ENCODE measurements at places on chromosomes 1 and 21. TPM values are rescaled to one million over a fixed set of nuclear protein-coding genes. Genes with fewer than 3 reads are reported as not detected.

The C8B gene
- total RNA-seq, result not detected

DNA sequence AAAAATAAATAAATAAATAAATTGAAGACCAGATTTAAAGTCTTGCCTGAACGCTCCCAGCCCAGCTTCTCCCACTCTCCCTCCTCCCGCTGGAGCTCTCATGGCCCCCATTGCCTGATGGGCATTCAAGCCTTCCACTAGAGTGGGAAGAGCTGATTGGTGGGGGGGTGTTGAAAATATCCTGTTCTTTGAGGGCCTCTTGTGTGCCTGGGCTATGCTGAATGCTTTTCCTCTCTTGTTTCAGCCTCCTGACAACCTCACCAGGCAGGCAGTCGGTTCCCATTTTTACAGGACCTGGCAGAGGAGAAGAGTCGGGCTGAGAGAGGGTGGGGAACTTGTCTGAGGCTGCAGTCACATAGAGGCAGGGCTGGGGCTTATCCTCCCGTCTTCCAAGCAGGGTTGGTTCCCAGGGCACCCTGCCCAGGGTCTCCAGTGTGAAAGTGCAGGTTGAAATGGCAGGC is 59.2 kb upstream of the SSBP3 start:
- no peak for DNase-seq

DNA sequence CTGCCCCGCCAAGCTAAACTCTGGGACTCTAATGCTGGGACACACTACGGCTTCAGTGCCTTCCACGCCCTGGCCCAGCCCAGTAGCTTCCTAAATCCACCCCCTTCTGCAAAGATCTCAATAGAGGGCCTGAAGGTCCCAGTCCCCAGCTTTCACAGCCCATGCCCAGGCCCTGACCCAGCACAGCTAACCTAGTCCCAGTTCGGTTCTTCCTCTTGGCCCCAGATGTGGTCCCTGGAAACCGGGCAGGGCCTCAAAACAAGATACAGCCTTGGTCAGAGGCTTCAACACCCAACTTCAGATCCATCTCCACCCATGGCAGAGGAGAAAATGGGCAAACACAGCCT is 646 bp upstream of the PDZK1IP1 start:
- no peak for DNase-seq

The ANKRD65 gene
- 3.2 TPM for total RNA-seq

DNA sequence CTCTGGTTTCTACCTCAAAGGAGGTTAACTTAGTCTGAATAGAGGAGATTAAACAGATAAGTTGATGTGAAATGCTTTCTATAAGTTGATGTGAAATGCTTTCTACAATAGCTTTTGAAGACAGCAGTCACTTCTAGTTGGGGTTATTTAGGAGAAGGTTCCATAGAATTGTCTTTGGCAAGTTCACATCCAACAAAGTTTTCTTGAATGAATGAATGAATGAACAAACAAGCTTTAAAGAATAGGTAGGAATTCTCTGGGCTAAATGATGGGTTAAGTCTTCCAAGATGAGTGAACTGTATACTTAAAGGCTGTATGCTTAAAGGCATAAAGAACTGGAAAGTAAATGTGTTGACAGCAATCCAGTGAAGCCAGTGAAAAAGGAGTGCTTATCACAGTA is 1.9 kb downstream of the CDC73 start:
- no peak for DNase-seq

DNA sequence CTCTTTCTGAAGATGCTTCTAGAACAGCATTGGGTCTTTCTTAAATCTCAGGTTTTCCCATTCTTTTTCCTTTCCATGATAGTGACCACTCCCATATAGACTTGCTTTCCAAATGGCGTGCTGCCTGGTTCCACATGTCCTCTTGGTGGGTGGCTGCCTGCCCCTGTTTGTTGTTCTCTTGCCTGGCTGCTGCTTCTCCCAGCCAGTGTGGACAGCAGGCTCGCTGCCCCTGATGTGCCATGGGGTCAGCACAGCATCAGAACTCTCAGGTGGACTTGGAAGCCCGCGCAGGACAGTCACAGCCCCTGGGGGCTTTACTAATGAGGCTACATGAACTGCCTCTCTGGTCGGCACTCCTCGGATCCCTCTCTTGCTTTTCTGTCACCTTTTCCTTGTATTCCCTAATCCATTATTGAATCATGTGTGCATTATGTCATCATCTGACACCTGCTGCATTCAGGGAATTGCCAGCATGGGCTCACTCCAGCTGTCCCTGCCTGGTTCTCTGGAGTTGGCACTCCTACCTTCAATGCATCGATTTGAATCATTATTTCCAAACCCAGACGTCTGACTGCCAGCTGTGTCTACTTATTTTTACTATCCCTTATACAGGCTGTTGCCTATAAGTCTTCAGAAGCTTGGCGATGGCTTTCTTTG is 100.5 kb upstream of the COA6 start:
- no peak for DNase-seq

GRCh38 chr1:26829184-26829911 is 2.9 kb downstream of the ZDHHC18 start:
- no peak for DNase-seq

- no peak for DNase-seq
These were observed 56.7 kb downstream of the PLPP3 start for GRCh38 chr1:56522680-56523079.

The ILDR2 gene
- 0.25 TPM for total RNA-seq

DNA sequence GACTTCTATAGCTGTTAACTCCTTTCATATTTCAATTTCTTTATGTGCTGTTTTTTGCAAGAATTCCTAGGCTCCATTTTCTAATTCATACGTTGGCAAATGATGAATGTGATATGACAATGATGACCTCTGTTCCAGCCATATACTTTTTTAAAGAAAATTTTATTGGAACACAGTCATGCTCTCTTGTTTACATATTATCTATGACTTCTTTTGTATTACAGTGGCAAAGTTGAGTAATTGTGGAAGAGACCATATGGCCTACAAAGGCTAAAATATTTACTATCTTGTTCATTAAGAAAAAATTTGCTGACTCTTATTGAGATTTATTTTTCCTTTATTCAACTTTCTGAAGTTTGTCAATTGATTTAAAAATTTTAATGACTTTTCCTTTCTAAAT is 7.1 kb downstream of the IFI44L start:
- no peak for DNase-seq

The TRABD2B gene
- total RNA-seq, result 5.6 TPM

The ABCG1 gene
- 18.7 TPM for total RNA-seq
